ENCODE measurements at places on chromosomes 11 and 22. TPM values are rescaled to one million over a fixed set of nuclear protein-coding genes. Genes with fewer than 3 reads are reported as not detected.
A peak's percentile ranks its signal among the peaks of the same experiment; 100 is the strongest.

The C11orf91 gene
- total RNA-seq: not detected

The L3MBTL2 gene
- total RNA-seq: 8.2 TPM

The OR2AG1 gene
- total RNA-seq: not detected

The CFAP300 gene
- 4.7 TPM for total RNA-seq

DNA sequence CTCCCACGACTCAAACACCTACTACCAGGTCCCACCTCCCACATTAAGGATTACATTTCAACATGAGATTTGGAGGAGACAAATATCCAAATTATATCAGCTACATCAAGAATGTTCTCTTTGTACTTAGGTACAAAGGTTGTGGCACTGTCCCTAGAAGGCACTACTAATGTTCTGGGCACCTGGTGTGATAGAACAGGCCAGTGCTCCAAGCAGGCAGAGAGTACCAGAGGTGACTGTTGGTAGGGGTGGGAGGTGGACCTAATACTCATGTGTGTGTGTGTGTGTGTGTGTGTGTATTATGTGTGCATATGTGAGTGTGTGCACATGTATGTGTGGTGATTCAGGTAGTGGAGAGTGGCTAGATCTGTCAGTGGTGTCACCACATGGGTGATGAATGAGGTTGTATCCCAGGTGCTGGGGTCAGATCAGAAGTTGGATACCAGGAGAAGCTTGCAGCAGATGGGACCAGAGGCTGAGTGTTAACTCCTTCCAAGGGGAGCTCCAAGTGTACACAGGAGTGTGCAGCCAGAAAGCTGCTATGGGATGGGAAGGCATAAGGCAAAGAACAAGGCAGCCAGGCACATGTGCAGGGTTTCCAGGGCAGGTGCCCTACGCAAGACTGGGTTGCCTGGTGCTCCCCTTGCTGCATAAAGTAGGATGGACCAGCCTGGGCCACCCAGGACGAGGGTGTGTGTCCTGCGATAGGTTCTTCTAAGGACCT is 17.7 kb upstream of the NNMT start:
- no peak for DNase-seq

DNA sequence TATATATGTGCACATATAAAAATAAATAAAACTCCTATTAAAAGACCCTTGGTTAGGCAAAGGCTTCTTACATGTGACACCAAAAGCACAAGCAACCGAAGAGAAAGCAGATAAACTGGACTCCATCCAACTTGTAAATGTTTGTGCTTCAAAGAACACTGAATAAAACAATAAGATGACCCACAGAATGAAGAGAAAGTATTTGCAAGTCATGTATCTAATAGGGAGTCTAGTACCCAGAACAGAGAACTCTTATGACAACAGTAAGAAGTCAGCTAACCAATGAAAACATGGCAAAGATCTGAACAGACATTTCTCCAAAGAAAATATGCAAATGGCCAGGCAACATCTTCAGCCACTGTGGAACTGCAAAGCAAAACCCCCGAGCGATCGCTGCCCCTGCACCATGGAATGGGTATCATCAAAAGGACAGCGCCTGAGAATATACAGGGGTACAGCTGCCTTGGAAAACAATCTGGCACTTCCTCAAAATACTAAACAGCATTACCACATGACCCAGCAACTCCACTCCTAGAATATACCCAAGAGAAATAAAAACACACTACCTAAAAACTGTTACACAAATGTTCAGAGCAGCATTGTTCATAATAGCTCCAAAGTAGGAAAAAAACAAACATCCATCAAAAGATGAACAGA is 17.2 kb downstream of the BRD1 start:
- no peak for DNase-seq

GRCh38 chr11:131372234-131372962 is 2.0 kb downstream of the NTM start:
- DNase-seq: no peak

DNA sequence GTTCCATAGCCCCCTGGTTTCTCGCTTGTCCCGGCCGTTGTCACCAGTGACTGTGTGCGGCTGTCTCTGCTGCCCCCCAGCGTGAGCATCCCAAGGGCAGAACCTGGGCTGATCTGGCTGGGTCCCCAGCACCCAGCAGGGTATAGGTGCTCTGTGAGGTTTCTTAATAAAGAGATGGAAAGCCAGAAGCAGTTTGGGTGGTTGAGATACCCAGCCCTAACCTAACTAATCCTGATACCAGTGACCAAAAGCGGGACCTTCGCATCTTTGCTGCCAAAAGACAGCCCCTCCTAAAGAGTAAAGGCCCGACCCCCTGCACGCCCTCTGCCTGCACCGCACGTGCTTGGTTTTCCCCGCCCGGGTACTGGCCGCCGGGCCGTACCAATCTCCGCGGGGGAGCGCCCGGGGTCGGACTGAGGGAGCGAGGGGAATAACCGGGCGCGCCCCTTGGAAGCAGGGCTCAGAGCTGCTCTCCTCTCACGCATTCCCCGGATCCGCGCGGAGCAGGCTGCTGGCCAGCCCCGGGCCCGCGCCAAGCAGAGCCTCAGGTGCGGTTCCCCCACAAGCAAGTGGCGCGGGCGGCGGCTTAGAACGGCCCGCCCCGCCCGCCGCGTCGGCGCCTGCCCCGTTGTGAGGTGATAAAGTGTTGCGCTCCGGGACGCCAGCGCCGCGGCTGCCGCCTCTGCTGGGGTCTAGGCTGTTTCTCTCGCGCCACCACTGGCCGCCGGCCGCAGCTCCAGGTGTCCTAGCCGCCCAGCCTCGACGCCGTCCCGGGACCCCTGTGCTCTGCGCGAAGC is at the start of gene DGAT2:
DGAT2 (plus strand) TSS at position 667 of the 797 bp plus-strand sequence. CDS start 214 bp downstream, outside the sequence.
- DNase-seq: peak; percentile 35

GRCh38 chr11:94862926-94863880 is 95.0 kb downstream of the AMOTL1 start:
- no peak for DNase-seq

- DNase-seq: no peak
These were observed 65.0 kb downstream of the LRRC32 start for GRCh38 chr11:76605338-76606074.

- DNase-seq: no peak
These were observed at the start of gene ZP1 for GRCh38 chr11:60866911-60867870. ZP1 (plus strand) TSS chr11:60867542; CDS start chr11:60867562, 20 bp downstream.

DNA sequence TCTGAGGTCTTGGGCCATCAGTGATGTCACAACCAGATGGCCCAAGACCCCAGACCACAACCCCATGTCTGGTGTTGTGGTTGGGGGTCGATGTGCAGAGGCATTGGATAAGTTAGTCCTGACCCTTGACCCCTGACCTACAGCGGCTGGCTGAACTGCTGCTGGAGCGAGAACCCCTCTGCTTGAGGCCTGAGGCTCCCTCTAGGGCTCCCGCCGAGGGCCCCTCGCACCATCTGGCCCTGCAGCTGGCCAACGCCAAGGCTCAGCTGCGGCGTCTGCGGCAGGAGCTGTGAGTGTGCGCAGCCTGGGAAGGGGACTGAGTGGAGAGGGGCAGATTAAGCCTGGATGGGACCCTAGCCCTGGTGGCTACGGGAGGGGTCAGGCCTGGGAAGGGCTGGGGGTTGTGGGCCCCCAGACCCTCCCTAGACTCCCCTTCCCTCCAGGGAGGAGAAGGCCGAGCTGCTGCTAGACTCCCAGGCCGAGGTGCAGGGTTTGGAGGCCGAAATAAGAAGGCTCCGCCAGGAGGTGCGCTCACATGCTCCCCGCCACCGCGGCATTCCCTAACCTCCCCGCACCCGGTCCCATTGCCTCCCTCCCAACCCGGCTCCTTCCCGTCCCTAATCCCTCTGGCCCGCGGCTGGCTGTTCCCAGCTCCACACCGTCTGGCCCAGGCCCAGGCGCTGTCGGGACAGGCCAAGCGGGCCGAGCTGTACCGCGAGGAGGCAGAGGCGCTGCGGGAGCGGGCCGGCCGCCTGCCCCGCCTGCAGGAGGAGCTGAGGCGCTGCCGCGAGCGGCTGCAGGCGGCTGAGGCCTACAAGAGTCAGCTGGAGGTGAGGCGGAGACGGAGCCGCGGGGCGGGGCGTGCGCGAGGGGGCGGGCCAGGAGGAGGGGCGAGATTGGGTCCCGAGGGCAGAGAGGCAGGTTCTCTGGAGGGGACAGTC is 2.1 kb downstream of the CCDC88B start:
- DNase-seq: peak; percentile 81

GRCh38 chr11:78351979-78352841 is 65.4 kb downstream of the GAB2 start:
- no peak for DNase-seq

DNA sequence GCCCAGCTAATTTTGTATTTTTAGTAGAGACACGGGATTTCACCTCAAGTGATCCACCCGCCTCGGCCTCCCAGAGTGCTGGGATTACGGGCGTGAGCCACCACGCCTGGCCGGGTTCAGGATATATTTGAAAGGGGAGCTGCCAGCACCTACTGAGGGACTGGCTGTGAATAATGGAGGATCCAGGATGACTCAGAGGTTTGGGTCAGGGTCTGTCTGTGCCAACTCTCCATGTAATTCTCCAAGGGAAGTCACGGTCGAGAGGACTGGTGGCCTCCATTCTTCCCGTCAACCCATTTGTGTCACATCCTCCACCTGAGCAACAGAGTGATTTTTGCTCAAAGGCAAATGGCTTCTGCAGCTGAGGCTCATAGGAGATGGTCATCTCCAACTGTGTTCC is 3.6 kb upstream of the ARRB1 start:
- DNase-seq: no peak

DNA sequence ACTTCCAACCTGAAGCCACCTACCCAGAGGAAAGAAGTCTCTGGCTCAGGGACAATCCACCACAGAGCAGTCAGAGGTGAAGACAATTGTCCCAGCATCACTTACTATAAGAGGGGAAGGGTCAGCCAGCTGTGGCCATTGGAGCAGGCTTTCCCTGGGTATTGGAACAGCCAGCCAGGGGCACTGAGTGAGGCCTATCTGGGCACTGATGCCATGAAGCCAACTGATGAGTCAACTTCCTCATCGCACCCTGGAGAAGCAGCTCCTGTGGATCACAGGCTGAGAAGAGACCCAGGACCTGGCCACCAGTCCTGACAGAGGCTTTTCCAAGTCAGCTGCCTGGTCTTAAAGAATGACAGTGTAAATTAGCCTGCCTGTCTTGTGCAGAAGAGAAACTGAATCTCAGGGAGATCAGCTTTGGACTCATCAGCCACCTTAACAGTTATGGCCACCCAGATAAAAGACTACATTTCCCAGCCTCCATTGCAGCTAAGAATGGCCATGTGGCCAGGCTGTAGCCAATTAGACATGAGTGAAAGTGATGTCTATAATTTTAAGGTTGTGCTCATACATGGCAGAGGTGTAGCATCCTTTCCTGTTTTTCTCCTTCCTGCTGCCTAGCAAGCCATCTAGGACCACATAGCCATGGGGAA is 19.0 kb downstream of the CHST1 start:
- peak; percentile 55 for DNase-seq

GRCh38 chr11:44659641-44660040 is 67.1 kb upstream of the TSPAN18 start:
- no peak for DNase-seq

DNA sequence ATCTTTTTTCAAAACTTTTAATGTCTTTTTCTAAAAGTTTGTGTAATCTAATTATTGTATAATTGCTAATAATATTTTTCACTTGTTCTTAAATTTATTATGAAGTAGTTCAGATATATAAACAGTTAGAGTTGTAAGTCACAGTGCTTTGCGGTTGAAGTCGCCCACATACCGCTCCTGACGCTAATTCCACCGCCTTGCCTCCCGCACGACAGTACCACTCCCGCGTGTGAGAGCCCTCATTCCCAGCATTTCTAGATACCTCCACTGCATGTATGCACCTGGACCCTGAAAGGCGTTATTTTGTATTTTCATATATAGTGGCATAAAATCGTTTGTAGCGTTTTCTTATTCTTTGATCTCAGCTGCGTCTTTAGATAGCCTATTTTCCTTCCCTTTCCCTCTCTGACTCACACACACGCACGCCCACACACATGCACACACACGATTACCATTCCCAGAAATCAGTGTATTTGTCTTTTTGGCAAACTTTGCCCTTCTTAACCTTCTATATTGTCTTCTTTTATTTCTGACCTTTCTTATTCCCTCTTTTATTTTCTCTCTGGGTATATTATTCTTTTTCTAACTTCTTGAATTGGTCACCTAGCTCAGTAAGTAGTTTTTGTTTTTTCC is 56.4 kb upstream of the PITPNB start:
- peak; percentile 25 for DNase-seq

DNA sequence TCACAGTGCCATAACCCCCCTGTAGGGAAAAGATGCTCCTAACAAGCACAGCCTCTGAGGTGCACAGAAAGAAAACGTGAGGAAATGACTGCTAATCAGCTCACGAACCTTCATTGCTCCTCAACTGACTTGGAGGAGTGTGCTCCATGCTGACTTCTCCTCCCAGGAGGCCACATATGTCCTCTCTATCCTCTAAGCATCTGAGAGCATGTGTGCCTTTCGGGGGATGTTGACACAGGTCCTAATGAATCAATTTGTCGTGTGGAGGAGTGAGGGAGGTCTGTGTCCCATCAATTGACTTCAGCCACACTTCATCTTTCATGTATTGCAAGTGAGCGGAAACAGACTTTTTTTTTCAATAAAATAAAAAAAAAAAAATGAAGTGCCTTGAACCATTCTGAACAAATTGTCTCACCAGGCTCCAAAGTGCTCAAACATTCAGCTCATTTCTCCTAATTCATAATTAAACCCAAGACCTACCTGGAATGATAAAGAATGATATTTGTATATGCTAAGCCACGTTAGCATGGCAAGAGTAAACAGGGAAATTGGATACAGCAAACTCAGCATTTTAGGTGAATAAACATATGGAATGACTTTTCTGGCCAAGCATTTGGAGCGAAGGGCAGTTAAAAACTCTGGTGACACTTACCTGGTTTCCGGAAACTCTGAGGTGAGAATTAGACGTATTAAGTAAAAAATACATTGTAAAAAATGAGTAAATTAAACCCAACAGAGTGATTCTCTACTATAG is 317.6 kb upstream of the FAT3 start:
- no peak for DNase-seq

- DNase-seq: peak; percentile 61
These were observed 50.2 kb downstream of the JAM3 start for GRCh38 chr11:134119094-134119493.

DNA sequence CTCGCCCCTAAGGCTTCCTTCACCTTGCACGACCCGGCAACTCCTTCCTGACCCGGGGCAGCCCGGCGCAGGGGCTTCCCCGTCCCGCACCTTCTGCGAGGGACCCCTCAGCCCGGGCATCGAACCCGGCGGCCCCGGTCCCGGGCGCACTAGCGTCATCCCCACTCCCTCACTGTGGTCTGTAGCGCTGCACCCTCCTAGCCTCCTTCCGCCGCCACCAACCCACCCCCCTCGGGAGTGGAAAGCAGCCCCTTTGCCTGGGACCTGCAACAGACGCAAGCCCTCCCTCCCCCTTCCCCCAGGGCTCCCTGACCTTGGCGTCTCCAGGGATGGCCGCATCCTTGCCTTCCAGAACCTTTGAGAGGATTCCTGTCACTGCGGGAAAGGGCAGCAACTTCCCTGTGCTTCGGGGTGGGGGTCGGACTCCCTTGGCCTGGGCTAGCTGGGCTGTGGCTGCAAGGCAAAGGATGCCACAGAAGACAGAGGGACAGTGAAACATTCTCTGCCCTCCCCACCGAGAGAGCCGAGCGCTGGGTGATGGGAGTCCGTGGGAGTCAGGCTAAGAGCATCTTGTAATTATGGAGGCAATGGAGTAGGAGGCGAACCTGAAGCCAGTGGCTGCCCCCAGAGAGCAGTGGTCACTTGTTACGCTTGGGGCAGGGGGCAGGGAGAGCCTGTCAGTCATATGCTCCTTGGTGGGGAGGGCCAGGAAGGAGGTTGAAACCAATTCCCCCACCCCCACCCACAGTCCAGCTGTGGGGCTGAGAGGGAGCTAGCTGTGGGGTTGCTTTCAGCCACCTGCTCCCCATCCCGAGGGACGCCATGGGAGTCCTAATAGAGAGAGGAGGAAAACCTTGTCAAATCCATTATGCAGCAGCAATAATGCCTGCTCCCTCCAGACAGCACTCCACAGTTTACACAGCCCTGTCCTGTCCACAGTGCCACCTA is 920 bp downstream of the TMEM132A start:
- no peak for DNase-seq
